ENCODE measurements at places on chromosomes 1 and 21. TPM values are rescaled to one million over a fixed set of nuclear protein-coding genes. Genes with fewer than 3 reads are reported as not detected.

DNA sequence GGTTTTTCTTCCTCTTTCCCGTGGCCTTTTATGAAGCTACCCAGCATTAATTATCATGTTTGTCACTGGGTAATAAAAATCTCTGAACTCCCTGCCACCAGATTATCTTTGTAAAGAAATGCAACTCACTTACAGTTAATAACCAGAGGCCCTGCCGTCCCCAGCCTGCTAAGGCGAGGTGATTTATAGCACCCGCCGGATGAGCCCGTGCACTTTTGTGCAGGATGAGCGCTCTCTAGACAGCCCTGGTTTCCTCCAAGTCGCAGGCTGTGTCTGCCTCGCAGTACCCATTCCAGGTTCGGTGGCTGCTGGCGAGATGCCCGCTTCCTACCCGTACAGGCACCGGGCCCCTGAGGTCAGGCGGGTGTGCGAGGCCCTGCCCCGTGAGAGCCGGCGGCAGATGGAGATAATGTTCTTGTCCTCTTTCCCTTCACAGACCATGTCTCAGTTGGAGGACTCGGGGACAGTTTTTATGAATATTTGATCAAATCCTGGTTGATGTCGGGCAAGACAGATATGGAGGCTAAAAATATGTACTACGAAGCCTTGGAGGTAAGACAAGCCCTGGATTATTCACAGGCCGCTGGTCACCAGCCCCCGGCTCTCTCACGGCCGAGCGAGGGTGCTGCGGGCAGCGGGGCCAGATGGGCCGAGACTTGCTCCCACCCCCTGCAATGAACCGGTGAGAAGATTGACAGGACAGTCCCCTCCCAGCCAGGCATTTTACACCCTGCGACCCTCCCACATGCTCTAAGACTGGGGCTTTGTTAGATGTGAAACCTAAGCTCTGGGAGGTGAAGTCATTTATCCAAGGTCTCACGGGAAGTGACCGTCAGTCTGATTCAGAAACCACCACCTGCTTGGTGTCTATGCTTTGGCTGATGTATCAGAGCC, 28.5 kb upstream of the SELENON start:
- DNase-seq = no peak

Gene KIAA1614
- 8.2 TPM for total RNA-seq

Gene SLC9C2
- total RNA-seq = not detected

GRCh38 chr1:17414022-17414421, 25.5 kb downstream of the RCC2 start:
- DNase-seq = no peak

- no peak for DNase-seq
Measured at GRCh38 chr1:114457675-114458236, 53.2 kb downstream of the TRIM33 start.

GRCh38 chr1:117067533-117068370, 7.6 kb downstream of the TTF2 start:
- no peak for DNase-seq

Measured in chondrocyte (in vitro differentiated cells).